ENCODE measurements at places on chromosomes 11 and 22. TPM values are rescaled to one million over a fixed set of nuclear protein-coding genes. Genes with fewer than 3 reads are reported as not detected.

DNA sequence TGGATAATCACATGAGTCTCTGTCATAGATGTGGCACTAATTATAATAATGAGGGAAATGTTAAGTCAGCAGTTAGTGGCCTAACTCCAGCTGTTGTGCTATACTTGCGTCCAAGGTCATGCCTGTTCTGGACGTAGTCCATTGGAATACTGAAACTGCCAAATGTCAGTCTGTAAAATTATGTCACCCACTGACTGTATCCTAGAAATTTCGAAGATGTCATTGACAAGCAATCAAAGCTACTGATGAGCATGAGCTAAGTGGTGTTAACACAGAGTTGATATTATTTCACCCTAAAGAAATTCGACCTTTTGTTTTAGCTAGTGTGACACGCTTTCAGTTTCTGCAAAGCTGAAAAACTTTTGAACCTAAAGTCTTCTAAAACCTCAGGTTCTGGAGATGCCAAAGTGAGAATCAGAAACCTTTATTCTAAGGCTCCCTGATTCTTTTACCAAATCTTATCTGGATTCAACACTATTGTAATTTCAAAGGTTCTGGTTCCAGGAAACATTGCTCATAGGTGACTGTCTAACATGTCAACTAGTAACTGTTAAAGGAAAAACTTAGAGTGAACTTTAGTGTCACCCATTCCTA is 14.9 kb upstream of the ME3 start:
- no peak for DNase-seq

DNA sequence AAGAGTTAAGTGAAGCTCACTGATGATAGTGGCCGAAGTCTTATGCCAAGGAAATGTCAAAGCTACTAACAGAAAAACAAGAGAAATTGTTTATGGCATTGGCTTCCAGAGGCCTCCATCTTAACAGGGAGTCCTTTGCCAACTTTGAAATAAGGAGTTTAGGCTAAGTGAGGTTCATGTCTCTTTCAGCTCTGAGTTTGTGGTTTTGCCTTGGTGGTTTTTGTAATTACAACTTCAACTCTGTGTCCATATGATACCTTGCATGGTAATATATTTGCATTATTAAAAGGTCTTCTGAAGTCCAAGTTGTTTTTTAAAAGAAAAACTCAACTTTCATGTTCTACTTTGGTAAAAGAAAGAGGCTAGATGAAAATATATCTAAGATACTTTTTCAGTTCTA is 31.4 kb upstream of the ANO5 start:
- DNase-seq = no peak

DNA sequence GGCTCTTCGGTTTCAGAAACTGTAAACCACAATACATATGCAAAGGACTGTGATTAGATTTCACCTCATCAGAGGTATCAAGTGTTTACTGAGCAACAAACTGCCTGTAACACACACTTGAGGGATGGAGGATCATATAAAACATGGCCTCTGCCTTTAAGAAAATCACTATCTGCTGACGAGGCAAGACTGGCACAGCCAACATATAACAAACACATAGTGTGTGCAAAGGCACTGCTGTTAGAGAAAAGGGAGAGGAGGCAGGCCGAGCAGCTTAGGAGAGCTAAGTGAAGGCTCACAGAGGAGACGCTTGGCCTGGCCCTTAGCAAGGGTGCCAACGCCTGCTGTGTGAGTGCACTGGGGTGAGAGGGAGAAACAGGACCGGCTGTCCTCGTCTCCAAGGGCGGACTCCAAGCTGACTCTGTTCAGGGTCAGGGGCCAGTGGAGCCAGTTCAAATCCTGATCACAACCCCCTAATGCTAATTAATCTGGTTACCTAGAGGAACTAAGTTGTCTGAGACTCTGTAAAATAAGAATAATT is 48.2 kb downstream of the LRFN4 start:
- DNase-seq = no peak

GRCh38 chr11:125869521-125869920 is 17.9 kb upstream of the HYLS1 start:
- no peak for DNase-seq

DNA sequence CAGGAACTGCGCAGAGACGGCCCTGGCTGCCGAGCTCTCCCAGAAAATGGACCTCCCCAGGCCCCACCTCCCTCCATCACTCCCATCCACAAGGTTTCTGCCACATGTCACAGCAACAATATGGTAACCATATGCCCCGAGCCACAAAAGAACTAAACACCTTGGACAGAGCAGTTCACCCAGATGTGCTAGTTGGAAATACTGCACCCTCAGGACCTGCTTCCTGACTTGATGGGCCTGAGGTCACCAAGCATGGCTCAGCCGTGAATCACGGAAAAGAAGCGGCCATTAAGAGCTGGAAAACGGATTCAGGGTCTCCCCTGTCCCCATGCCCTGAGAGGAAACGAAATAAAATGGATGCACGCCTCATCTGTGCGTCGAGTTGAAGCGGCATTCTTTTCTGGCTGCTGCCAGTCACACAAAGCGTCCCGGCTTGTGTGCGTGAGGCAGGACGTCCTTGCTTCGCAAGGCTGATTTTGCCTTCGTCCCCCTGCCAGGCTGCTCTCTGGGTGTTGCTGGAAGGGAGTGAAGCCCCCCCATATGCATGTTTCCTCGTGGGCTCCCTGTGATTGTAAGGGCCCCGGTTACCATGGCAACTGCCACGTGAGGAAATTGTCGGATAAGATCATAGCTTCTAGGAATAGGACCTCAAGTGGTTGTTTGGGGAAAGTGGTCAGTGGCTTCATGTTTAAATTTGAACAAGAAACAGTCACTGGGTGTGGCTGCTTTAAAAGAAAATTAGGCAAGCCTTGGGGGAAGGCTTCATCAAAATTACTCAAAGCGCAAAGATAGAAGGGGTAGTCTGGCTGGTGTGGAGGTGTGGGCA is 51.7 kb downstream of the FLI1 start:
- no peak for DNase-seq

- no peak for DNase-seq
Observed at GRCh38 chr11:105298630-105299029, 159.1 kb upstream of the CARD18 start.

DNA sequence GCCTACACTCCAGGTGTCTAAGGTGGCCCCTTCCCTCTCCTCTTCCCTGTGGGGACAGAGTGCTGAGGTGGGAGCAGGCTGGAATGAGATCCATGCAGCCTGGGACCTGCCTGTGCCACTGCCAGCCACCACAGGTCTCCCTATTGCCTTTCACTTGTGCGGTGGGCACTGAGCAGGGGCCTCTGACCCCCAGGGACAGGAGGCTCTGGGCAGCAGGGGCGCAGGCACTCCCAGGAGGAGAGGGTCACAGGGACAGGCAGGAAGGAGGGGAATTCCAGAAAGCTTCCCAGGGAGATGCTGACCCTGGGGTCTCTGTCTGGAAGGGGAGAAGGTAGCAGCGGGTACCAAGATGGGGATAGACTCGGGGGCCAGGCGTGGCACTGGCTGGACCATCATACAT is 228.5 kb upstream of the B3GAT1 start:
- no peak for DNase-seq

DNA sequence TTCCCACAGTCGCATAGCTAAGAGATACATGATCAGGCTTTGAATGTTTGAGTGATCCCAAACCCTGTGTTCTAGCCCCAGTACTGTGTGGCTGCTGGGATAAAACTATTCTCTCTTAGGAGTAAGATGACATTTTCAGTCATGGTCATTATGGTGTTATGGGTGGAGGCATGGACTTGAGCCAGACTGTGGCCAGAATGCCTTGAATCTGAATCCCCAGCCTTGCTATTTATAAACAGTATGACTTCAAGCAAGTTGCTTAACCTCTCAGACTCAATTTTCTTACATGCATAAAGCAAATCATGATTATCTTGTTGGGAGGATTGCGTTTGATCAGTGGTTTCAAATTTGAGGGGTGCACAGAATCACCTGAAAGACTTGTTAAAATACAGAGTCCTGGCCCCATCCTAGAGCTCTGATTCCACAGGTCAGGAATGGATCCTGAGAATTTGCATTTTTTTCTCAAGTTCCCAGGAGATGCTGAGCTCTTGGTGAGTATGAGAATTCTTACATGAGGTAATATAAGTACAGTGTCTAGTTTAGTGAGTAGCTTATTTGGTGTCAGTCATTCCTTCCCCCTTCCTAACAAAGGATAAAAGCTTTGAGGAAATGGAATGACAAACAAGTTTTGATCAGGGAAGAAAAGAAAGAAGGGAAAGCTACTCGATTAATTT is 571.7 kb downstream of the METTL15 start:
- no peak for DNase-seq

DNA sequence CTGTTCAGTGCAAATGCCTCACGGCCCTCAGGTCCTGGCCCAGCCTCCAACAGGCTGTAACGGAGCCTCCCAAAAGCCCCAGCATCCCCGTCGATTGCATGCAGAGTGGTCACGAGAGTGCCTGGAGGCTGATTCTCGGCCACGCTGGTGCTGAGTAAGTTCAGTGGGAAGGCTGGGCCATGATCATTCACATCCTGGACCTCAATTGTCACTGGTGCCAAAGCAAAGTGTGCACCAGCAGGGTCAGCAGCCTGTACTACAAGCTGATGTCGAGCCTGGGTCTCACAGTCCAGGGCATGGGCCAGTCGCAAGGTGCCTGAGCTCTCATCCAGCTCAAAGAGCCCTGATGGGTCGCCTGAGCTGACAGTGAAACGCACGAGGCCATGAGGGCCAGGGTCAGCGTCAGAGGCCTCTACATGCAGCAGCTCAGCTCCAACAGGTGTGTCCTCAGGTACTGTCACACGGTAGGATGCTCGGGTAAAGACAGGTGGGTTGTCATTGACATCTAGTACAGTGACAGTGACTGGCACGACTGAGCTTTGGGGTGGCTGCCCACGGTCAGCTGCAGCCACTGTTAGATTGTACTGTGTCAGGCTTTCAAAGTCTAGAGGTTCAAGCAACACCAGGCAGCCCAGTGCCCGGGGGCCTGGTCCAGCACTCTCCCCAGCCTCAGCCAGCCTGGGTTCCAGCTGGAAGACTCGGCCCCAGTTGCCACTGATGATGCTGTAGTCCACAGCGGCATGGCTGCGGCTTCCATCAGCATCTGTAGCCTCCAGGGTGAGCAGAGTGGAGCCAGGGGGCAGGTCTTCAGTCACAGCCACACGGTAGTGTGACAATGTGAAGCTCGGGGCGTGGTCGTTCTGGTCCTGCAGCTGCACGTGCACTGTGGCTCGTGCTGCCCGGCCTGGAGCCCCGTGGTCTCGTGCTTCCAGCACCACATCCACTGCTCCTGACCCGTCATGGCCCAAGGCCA is 4.5 kb upstream of the TPP1 start:
- no peak for DNase-seq

DNA sequence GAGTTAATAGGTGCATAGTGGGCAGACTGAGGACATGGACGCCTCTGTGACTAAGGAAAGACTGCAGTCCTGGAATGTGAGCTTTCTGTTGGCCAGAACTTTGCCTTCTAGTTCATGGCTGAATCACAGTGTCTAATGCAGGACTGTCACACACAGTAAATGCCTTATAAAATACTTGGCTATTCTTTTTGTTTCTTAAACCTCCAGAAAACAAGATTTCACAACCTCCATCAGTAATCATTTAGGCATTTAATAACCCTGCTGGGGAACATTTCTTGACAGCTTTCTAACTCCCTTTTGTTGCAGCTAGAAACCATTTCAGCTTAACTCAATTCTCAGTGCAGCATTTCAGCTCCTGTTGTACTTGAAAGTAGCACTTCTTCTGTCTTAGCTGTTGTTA is 335.8 kb upstream of the DDI1 start:
- DNase-seq = no peak

GRCh38 chr22:19477321-19478044 is 1.5 kb downstream of the UFD1 start:
- DNase-seq = no peak

GRCh38 chr11:76661834-76662434 is 8.6 kb downstream of the LRRC32 start:
- DNase-seq = no peak

- DNase-seq = no peak
Observed at GRCh38 chr22:22940961-22941605, 53.5 kb downstream of the IGLL5 start.

DNA sequence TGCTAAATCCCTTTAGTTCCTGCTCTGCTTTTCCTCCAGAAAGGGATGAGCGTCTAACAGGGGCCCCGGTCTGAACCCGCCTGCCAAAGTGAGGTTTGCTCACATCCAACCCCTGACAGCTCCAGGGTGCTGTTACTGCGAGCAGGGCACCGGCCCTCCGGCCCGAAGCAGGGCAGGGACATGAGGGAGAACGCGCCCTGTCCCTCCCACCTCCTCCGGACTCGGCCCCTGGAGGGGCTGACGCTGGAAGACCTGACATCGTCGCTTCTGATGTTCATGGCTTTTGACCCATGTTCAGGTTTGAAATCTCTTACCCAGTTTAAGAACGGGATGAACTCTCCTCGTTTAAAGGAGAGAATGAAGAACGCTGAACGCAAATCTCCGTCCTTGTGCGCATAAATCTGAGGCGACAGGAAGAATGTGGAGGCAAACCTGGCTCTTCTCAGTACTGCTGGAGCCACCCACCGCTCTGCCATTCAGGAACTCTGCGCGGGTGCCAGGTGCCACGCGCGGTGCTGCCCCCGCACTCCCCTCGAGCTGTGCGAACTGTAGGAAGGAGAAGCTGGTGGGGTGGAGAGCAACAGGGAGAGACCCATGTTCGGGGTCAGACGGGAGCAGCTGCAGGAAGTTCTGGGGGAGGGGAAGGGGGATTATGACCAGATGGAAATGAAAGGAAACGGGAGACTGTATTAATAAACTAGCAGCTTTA is 826 bp upstream of the EEF1G start:
- peak; percentile 55 for DNase-seq

DNA sequence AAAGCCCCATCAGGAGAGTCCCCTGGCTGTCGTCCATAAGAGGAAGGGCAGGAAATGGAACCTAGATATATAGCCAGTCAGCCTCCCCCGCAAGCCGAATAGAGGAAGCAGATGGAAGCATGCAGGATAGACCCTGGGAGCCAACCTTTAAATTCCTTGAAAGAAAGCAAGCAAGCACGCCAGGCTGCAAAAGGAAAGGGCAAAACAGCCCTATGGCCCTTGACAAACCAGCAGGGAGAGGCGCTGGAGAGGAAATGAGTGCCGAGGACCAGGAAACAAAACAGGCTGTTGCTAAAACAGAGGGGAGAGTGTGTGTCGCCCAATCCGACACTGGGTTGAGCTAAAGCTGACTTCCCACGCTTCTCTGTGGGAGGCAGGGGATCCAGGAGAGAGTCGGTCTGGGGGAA is 203.5 kb upstream of the MTNR1B start:
- no peak for DNase-seq

GRCh38 chr11:116331381-116331780 is 441.4 kb downstream of the BUD13 start:
- DNase-seq = no peak

The SHISAL1 gene
- polyA plus RNA-seq = 0.07 TPM

The PATE4 gene
- polyA plus RNA-seq = not detected

The NLRP14 gene
- 0.22 TPM for polyA plus RNA-seq

The GGTLC2 gene
- polyA plus RNA-seq = not detected

The APOBEC3B gene
- 1.2 TPM for polyA plus RNA-seq

The SLC22A9 gene
- polyA plus RNA-seq = 10.0 TPM

The PLAAT5 gene
- polyA plus RNA-seq = not detected

The TRPT1 gene
- polyA plus RNA-seq = 18.7 TPM

The OR51E1 gene
- polyA plus RNA-seq = not detected

The LRRC75B gene
- polyA plus RNA-seq = 10.2 TPM

The CATSPER1 gene
- polyA plus RNA-seq = not detected

The FOLH1 gene
- polyA plus RNA-seq = 8.7 TPM

The HIC2 gene
- 1.0 TPM for polyA plus RNA-seq
